Endodermal cell (in vitro differentiated cells): ENCODE measurements at places on chromosomes 5 and 9.

- DNase-seq, result peak; percentile 18
Measured at GRCh38 chr5:1541702-1542400, 18.1 kb upstream of the LPCAT1 start.

DNA sequence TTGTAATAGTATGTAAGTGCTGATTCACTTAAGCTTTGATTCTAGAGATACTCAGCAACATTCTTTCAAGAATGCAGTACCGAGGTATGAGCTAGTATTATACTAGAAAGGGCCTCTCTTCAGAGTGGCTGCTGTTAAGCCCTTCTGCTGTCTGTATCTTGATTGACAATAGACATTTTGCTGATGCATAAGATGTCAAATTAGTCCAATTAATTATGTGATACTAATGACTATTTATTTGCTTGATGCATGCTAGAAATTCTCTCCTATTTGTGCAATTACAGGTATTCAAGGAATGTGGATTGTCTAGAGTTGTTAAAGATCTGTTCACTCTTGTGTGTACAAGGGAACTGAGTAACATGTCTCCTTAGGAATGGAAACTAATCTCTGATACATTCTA, 92.3 kb upstream of the PTGER4 start:
- no peak for DNase-seq

GRCh38 chr5:133902511-133903118, 65.8 kb downstream of the C5orf15 start:
- DNase-seq, result no peak

- DNase-seq, result peak; percentile 52
Measured at GRCh38 chr9:116767219-116767618, 80.1 kb downstream of the TRIM32 start.

DNA sequence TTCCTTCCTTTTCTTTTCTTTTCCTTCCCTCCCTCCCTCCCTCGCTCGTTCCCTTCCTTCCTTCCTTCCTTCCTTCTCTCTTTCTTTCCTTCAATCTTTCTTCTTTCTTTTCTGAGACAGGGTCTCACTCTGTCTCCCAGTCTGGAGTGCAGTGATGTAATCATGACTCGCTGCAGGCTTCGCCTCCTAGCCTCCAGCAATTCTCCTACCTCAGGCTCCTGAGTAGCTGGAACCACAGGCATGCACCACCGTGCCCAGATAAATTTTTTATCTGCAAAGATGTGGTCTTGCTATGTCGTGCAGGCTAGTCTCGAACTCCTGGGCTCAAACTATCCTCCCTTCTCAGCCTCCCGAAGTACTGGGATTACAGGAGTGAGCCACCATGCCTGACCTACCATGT, 81.4 kb downstream of the SPATA31C2 start:
- DNase-seq, result peak; percentile 12

GRCh38 chr9:3955305-3955687, 344.6 kb downstream of the GLIS3 start:
- no peak for DNase-seq

GRCh38 chr5:13814301-13814700, 130.2 kb downstream of the DNAH5 start:
- no peak for DNase-seq

DNA sequence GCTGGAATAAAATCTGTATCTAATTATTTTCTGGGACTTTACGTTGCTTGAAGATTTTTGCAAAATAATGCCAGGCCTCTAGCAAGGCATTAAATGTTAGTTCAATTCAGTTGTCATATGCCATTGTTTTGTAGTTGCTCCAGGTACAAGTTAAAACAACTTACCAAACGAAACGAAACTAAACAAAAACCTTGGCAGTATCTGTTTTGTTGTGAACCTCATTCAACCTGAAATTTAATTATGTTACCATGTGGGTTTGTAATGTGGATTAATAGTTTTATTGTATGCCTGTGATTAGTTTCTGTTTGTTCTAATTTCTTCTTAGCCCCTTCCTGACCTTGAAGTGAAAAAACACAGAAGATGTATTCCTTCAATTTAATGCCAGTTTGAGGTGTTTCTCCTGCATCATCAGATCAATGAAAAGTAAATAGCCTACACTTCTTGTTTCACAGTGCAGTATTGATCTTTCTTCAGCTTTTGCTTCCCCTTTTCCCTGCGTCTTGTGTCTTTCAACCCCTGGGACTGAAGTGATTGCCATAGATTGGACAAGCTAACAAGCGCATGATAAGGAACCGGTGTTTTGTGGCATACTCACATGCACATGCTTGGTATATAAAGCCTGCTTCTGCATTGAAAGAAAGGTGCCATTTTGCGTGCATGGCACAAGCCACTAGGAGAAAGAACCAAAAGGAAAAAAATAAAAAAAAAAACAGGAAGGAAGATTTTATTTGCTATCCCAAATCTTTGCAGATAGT, 699.0 kb upstream of the ARRDC3 start:
- DNase-seq, result no peak

DNA sequence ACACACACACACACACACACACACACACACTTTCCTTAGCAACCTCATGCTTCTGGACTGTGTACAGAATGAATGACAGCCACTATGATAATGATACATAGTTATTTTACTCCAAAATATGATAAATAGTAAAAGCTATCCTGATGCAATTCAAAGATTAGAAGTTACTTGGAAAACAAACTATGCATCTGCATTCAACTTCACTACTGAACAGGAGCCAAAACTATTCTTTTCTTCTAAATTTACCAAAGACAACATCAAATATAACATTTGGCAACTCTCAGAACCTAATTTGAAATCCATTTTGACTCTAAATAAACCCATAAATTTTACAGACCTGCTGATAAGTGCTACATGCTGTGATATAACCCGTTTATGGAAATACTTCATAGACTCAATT, 33.3 kb downstream of the GLIS3 start:
- DNase-seq, result no peak

DNA sequence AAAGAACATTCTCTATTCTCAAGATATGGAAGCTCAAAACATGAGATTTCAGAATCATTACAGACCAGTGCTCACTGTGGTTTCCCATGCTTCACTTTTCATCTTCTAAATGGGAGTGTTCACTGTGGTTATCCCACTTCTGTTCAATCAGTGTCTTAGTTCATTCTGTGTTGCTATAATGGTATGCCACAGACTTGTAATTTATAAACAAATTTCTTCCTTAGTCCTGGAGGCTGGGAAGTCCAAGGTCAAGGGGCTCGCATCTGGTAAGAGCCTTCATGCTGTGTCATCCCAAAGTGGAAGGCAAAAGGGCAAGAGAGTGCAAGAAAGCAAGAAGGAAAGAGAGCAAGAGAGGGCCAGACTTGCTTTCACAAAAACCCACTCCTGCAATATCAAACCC, 146.3 kb downstream of the TTC39B start:
- no peak for DNase-seq

- DNase-seq, result no peak
Measured at GRCh38 chr5:135833961-135834638, 363 bp upstream of the SLC25A48 start.

GRCh38 chr9:116806075-116806474, 119.0 kb downstream of the TRIM32 start:
- peak; percentile 80 for DNase-seq

DNA sequence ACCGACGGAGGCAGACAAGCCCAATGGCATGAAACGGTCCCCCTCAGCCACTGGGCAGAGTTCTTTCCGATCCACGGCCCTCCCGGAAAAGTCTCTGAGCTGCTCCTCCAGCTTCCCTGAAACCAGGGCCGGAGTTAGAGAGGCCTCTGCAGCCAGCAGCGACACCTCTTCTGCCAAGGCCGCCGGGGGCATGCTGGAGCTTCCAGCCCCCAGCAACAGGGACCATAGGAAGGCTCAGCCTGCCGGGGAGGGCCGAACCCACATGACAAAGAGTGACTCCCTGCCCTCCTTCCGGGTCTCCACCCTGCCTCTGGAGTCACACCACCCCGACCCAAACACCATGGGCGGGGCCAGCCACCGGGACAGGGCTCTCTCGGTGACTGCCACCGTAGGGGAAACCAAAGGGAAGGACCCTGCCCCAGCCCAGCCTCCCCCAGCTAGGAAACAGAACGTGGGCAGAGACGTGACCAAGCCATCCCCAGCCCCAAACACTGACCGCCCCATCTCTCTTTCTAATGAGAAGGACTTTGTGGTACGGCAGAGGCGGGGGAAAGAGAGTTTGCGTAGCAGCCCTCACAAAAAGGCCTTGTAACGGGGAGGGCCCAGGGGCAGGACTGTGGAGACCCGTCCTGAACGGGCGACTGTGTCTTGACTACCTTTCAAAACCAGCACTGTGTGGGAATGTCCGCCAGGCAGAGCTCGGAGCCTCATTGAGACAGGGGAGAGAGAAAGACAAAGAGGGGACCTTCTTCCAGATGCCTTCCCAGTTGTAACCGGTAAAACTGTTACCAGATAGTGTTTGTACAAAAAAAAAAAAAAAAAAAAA, 29.9 kb downstream of the CD180 start:
- DNase-seq, result no peak

GRCh38 chr5:174311531-174312269, 266.2 kb downstream of the NSG2 start:
- DNase-seq, result peak; percentile 95

GRCh38 chr5:4639946-4640345, 500.2 kb upstream of the ADAMTS16 start:
- no peak for DNase-seq

GRCh38 chr5:160923936-160924710, 72.1 kb upstream of the ATP10B start:
- DNase-seq, result peak; percentile 86

DNA sequence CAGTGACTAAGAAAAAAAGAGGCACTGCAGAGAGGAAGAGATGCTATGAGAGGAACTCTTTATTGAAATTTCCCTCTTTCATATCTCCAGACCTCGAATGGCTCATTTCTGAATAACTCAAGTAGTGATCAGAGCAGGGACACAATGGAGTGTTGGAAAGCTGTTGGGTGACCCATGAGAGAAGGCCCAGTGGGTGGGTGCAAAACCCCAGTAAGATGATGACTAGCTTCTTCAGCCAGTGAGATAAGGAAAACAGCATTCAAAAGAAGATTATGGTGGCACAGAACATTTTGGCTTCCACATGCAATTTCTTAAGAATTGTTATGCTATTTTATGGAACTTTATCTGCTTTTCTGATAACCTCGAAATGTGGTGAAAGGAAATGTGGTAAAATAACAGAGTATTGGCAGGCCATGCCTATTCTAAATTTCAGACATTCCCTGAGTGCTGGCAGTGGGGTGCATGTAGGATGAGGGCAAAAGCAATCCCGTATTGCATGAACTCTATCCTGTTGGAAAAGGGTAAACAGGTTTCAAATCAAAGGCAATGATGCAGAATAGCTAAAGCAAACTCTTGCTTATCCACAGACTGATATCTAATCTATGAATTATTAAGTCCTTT, 128.0 kb upstream of the KLF9 start:
- no peak for DNase-seq

DNA sequence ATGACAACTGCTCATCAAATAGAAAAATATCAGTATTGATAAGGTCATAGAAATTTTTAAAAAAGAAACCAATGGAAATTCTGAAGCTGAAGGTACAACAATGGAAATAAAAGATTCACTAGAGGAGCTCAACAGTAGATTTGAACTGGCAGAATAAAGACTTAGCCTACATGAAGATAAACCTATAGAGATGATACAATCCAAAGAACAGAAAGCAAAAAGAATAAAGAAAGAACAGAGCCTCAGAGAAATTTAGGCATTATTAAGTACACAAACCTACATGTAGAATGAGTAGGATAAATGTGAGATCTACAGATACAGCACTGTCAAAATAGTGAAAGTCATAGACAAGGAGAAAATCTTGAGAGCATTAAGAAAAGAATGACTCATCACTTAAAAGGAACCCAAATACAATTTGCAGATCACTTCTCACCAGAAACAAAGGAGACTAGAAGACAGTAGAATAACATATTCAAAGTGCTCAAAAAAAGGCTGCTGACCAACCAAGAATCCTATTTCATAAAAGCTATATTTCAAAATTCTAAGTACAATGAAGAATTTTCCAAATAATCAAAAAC, 47.8 kb upstream of the HTR4 start:
- no peak for DNase-seq

DNA sequence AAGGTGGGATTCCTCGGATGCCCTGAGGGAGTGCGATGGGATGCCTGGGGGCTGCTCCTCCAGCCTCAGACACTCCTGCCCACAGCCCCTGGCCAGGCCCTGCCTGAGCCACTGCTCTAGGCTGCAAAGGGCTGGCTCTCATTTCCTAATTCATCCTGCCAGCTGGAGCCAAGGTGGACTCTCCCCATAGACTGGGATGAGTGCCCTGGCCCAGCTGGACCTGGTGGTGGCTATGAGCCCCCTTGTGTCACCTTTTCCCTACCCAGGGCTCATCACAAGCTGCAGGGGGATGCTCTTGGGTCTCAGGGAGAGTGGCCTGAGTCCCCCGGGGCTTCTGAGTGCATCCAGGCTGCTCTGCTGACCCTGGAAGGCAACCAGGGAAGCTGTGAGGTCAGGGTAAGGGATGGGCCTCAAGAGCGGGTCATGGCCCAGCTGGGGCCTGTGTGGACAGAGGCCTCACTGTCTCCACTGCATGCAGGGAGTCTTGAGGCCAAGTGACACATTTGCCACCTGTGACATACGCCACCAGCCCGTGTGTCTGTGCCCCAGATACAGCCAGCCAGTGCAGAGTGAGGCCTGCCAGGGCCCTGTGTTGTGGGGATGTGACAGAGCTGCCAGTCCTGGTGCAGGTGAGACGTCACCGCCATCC, 102.7 kb upstream of the IER5L start:
- peak; percentile 42 for DNase-seq
